Fibroblast of skin of left biceps (primary cell): ENCODE measurements at places on chromosomes 7 and 10.

DNA sequence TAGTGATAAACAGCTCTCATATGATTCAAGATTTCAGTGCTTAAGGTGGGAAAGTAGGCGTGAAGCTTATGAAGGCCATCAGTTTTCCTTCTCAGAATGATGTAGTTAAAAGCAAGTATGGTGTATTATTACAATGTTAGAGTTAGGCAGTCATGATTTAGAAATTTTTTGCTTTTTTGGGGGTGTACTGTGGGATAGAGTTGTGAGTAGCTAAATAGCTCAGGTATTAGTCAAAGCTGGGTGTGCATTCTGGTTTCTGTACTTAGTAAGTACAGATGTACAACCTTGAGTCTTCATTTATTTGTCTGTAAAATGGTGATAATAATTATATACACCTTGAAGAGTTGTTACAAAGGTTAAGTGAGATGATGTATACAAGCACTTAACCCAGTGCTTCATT is 52.2 kb downstream of the R3HCC1L start:
- DNase-seq: no peak

GRCh38 chr10:104092749-104093148 is 7.1 kb upstream of the COL17A1 start:
- no peak for DNase-seq

- DNase-seq: no peak
Measured at GRCh38 chr7:14821757-14822480, 80.6 kb downstream of the DGKB start.

DNA sequence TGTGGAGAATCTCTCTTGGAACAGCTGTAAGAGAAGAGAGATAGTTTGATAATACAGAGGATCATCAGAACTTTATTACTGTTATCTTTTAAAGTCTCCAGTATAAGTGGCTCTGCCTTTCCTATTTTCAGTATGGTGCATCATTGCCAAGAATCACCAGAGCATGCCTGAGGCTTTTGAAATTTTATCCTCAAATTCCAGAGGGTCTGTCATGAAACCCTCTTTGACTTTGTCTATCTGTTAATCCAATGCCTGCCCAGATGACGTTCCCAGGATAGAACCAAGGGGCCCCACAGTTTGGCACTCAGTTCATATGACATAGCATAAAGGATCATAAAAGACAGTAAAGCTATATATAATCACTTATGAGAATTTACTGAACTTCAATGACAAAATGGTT is 35.3 kb upstream of the SEMA3C start:
- DNase-seq: no peak

DNA sequence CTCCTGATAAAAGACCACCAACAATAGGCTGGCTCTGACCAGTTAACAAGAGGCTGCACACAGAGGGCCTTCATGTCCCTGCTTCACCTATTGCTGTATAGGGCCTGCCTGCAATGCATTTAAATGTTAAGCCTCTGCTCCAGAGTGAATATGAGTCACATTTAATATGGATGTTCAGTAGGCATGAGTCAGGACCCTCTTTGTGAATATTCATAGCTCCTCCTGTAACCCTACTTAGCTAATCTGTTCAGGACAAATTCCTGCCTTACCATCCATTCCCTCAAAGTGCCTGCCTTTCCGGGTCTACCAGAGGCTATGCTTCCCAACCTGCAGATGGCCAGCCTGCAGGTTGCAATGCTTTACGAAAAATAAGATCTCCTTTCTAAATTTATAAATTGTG is 32.5 kb downstream of the ARHGAP22 start:
- DNase-seq: no peak

- DNase-seq: no peak
Measured at GRCh38 chr10:90925079-90926029, 4.5 kb upstream of the ANKRD1 start.

- no peak for DNase-seq
Measured at GRCh38 chr7:12699299-12699698, 11.9 kb downstream of the ARL4A start.

DNA sequence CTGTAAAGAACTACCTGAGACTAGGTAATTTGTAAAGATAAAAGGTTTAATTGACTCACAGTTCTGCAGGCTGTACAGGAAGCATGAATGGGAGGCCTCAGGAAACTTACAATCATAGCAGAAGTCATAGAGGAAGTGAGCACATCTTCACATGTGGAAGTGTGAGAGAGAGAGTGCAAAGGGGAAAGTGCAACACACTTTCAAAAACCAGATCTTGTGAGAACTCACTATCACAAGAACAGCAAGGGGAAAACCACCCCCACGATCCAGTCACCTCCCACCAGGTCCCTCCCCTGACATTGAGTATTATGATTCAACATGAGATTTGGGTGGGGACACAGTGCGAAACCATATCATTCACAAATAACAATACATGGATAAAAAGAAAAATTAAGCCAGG is 24.5 kb downstream of the AVL9 start:
- DNase-seq: no peak

DNA sequence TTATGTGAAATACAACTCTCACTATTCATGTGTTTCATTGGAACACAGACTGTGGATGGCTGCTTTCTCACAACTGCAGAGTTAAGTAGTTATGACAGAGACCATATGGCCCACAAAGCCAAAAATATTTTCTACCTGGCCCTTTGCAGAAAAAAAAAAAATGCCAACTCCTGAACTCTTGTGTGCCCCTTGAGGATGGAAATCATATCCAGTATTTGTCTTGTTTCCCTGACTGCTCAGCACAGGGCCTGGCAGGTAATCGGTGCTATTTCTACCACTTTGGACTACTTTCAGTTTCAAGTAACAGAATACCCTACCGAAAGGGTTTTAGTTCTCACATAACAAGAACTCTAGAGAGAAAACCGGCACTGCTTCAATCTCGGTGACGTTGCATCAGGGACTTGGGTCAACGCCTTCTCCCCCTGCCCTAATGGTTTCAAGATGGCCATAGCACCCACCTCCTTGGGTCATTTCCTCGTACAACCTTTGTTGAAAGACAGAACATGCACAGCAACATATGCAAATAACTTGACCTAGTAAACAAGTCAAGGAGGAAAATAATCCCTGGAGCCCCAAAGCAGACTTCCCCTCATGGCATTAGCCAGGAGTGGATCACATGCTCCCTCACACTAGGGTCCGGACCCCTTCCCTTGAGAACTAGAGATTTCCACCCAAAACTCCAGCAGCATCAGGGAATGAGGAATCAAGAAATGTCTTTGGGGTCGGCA is 11.8 kb upstream of the GPNMB start:
- DNase-seq: no peak
